Hepatocyte (in vitro differentiated cells): ENCODE measurements at places on chromosomes 6 and 20. TPM values are rescaled to one million over a fixed set of nuclear protein-coding genes. Genes with fewer than 3 reads are reported as not detected.
A peak's percentile ranks its signal among the peaks of the same experiment; 100 is the strongest.

- H3K4me3 ChIP-seq, result no peak overlapping the region
- H3K4me1 ChIP-seq, result peaks cover 64% of the 10 kb centered on the region
- no peaks in the 10 kb centered on the region for H3K36me3 ChIP-seq
- peak; percentile 77 for DNase-seq
- no peaks in the 10 kb centered on the region for H3K27me3 ChIP-seq
Observed at GRCh38 chr6:110325197-110325596, 33.0 kb downstream of the METTL24 start.

DNA sequence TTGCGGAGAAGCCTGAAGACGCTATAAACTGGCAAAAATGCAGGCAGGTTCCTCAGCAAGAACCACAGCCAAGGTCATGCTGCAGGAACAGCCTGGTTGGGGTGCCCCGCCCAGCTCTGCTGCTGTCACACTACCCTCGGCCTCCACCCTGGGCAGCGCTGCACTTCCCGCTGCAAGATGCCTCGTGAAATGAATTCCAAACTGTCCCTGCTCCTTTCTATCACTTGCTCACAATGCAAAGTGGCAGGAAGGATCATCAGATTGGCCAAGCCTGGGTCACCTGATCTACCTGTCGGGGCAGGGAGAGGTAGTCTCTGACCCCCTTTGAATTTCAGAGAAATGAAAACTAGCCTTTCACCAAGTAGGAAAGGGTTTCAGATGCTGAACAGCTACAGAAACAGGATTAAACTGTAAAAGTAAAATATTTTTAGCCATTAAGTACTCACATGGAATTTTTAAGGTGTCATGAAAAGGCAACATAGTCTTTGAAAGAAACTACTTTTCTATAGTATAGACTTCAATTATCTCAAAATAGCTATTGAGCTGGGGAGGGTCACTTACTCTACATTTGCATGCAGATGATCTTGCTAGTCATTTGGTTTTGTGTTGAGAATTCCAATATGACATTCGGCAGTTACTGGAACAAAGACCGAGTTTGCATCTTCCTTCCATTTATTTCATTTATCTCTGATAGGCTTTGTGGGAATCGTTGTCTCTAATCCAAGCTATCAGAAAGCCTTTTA lies 236.4 kb upstream of the ASCC3 start:
- H3K27me3 ChIP-seq, result no peaks in the 10 kb centered on the region
- H3K36me3 ChIP-seq, result no peaks in the 10 kb centered on the region
- no peak overlapping the region for H3K4me3 ChIP-seq

DNA sequence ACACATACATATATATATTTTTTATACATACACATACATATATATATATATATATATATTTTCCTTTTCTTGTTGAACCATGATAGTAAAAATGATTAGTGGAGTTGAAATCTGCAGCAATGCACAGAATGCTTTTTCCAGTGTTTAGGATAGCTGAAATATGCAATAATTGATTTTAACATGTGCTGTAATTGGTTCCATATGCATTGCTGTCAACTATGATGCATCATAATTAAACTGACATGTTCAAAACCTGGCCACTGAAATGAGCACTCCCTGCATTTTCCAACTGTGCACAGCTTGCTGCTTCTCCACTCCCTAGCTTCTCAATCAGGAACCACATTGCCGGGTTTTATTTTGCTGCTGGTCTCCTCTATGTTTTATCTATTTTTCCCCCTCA lies 358.3 kb downstream of the PAX1 start:
- no peaks in the 10 kb centered on the region for H3K27me3 ChIP-seq
- H3K4me3 ChIP-seq, result no peak overlapping the region
- H3K36me3 ChIP-seq, result no peaks in the 10 kb centered on the region
- no peak for DNase-seq

- H3K27ac ChIP-seq, result no peak overlapping the region
- H3K27me3 ChIP-seq, result no peaks in the 10 kb centered on the region
- no peak overlapping the region for H3K4me3 ChIP-seq
- H3K36me3 ChIP-seq, result no peaks in the 10 kb centered on the region
Observed at GRCh38 chr6:22102671-22103070, 194.2 kb downstream of the PRL start.

DNA sequence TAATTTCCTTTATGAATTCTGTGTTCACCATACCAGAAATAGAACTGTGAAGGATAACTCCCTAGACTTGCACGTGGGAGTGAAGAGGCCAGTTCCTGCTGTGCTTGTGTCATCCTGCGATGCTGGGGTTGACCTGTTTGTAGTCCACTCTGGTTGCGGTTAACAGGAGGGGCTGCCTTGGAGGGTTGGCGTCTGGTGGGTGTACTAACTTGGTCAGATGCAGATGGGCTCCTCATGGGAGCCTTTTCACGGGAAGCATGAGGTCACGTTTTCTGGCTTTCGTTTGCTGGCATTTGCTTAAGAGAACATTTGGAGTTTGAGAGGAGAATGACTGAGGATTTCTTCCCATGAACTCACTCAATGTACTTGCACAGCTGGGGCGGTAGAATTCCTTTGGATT lies 41.2 kb downstream of the IGF2R start:
- H3K36me3 ChIP-seq, result no peaks in the 10 kb centered on the region
- H3K4me3 ChIP-seq, result no peak overlapping the region
- no peaks in the 10 kb centered on the region for H3K27me3 ChIP-seq

- H3K36me3 ChIP-seq, result no peaks in the 10 kb centered on the region
- DNase-seq, result no peak
- H3K4me3 ChIP-seq, result no peak overlapping the region
- H3K27ac ChIP-seq, result no peak overlapping the region
Observed at GRCh38 chr6:160118620-160119229, 2.9 kb upstream of the SLC22A1 start.

CLPSL1 gene
- not detected in 2 replicates for total RNA-seq

RWDD1 gene
- total RNA-seq, result 41.0 and 54.1 TPM in 2 replicates

ECI2 gene
- 102 and 103 TPM in 2 replicates for total RNA-seq

ARHGAP18 gene
- total RNA-seq, result 34.8 and 35.6 TPM in 2 replicates

ECT2L gene
- 0.16 TPM in 1 of 2 replicates, not detected in the other for total RNA-seq
